ENCODE measurements at places on chromosomes 16 and 17.

DNA sequence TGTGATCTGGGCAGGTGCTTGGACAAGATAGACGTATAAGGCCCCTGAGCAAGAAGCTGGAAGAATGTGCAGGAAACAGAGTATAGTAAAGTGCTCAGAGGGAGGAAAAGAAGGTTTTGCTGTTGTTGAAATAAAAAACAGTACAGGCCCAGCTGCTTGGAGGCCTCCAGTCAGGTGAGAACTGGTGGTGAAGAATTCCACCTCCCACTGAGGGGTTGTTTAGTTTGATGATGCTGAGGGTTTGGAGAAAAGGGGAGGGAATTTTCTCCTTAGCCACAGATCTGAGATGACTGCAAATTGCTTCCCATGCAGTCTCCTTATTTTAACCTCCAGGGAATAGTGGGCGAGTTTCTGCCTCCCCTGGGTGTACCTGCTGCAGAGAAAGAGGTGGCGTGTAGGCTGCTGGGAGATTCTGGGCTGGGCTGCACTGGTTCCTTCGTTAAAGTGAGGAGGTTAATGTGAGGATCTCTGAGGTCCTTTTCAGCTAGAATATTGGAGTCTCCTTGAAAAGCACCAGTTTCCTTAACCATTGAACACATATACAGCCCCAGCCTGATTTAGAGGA, 25.8 kb downstream of the SMPD3 start:
- no peak for DNase-seq

DNA sequence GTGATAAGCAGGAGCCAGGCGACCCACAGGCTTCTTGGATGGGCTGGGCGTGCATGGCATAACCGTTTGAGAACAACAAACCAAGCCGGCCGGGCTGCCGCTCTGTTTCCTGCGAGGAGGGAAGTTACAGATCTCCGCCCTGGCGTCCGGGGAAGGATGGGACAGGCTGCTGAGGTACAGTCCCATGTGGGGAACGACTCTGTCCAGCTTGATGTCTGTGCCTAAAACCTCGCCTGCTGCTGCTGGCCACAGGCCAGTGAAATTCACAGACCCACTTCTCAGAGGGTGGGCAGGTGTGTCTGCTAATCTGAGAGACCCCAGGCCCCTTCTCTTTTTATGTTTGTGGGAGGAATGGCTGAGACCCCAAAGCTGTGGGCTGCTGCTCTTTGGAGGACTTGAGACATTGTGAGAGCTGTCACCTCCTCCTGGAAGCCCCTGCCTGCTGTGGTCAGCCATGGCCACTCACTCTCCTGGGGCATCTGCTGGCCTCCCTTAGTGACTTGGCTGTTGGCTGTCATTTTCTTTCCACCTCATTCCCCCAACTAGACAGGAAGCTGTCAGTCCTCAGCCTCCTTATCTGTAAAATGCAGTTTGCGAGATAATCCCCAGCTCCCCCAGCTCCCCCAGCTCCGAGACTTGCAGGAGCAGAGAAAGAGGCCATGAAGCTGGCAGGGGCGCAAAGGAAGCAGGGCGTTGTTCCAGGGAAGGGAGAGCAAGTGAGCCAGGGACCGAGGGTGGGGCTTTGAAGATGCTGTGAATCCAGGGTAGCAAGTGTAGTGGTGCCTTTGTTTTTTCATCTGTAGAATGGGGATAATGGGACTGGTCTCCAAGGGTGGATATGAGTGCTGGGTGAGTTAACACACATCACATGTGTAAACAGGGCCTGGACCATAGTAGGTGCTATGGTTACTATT, 51.0 kb downstream of the CMIP start:
- DNase-seq, result peak; percentile 70

- DNase-seq, result peak; percentile 86
Observed at GRCh38 chr17:82021107-82021899, 1.4 kb downstream of the CENPX start.

DNA sequence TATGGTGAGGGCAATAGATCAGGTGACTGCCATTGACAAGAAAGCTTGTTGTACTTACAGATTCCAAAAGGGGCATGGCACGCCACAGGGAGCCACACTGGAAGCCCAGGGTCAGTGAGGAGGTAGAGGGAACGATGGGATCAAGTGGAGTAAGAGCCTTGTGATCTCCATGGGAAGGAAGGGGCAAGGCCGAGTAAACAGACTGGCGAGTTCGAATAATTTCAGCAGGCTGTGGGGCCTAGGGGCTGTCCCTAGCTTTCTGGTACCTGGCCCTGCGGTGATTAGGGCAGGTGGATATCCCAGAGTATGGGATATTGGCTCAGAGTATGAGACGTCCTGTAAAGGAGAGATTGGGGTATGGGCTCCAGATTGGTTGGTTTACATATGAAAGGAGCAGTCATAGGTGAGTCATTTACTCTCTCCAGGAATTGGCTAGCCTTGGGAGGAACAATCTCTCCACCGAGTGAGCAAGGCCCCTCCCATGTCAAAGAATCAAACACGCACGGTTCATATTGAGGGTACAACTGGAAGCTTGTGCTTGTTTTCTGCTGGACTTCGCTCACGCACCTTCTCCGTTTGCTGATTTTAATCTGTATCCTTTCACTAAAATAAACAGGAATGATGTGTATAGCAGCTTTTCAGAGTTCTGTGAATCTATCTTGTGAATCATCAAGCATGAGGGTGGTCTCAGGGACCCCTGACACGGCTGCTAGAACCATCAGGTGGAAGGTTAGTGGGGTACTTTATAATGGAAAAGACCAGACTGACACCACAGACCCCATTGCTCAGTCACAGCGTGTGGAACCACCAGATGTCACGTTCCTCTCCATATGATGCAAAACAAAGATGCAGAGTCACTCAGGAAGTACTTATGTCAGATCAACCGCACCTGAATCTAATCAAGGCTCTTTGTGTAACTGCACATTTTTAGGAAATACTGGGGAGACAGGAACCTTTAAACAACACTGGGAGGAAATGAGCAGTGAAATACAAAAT, 27.9 kb downstream of the GABARAPL2 start:
- no peak for DNase-seq

GRCh38 chr17:15886804-15887203, 58.1 kb upstream of the ADORA2B start:
- DNase-seq, result no peak

DNA sequence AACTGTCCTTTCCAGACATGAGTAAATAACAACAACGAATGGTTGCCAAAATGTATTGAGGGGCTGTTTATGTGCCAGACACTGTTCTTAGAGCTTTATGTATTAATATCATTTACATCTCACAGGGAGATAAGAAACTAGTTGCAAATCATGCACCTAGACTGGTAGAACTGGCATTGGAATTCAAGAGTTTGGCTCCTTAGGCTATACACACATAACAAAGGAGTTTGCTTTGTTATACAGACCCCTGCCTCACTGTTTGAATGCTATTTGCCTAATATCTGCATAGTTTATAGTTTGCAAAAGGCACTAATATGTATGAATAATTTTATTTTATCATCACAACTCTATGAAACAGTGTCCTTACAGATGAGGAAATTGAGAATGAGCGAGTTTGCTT, 100.0 kb downstream of the FTO start:
- no peak for DNase-seq

DNA sequence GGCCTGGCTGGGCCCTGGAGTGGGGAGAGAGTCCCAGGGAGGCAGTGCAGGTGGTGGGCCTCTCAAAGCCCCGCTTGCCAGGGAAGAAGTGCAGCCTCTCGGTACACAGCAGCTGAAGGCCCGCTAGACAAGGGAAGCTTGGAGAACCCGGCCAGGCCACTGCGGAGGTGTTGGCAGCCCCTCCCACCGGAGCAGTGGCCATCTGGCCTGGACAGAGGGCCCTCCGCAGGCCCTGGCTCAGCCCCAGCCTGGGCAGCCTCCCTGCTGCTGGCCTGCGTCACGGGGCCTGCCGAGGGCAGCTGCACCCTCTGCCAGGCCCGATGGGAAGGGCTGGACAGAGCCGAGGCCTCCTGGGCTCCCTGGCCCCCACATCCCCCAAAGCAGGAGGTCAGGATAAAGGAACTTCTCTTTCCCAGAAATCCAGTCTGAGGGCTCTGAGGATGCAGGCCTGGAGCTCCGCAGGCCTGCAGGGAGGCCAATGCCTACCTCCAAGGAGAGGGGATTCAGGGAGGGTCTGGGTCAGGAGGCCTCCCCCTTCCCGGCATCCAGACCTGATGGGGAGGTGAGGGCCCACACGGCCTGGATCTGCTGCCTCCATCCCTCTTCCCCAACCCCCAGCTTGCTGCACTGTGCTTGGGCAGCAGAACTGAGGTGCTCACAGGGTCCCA, 4.3 kb downstream of the SPPL2C start:
- peak; percentile 49 for DNase-seq

DNA sequence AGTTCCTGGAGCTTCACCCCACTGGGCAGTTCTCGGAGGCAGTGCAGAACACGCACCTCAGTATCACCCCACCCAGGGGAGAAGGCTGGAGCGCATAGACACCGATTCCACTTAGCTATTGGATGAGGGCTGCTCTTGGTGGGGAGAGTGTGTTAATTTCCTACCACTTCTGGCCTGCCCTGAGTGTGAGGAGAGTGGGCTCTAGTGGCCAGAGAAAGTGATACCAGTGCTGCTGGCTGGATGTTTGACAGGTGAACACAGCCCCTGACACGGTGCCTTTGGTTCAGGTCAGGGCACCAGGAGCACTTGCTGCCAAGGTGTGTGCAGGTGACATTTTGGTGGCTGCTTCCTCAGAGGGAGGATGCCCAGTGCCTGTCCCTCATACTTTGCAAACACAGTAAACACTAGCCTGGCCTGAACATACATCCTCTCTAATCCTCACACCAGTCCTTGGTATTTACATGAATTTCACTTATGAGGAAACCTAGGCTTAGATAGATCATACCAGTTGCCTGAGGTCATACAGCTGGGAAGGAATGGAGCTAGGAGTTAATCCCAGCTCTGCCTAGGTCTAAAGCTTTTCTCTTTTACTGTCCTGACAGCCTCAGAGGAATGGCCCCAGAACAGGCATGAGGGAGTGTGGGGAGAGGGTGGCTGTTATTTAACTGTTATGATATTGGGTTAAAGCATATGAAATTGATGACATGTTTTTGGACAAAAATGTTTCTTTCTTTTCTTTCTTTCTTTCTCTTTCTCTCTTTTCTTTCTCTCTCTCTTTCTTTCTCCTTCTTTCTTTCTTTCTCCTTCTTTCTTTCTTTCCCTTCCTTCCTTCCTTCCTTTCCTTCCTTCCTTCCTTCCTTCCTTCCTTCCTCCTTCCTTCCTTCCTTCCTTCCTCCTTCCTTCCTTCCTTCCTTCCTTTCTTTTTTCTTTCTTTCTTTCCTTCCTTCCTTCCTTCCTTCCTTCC, 21.0 kb upstream of the ITGAX start:
- no peak for DNase-seq

DNA sequence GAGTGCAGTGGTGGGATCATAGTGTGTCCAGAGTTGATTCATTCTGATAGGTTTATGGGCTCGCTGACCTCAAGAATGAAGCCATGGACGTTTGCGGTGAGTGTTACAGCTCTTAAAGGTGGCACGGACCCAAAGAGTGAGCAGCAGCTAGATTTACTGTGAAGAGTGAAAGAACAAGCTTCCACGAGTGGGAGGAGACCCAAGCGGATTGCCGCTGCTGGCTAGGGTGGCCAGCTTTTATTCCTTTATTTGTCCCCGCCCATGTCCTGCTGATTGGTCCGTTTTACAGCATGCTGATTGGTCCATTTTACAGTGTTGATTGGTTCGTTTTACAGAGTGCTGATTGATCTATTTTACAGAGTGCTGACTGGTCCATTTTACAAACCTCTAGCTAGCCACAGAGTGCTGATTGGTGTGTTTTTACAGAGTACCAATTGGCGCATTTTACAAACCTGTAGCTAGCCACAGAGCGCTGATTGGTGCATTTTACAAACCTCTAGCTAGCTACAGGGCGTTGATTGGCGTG, 17.5 kb downstream of the CACNG4 start:
- DNase-seq, result no peak

GRCh38 chr17:74744714-74745547, 3.5 kb upstream of the NHERF1 start:
- peak; percentile 92 for DNase-seq

- DNase-seq, result no peak
Observed at GRCh38 chr16:23969468-23970297, 133.9 kb downstream of the PRKCB start.

DNA sequence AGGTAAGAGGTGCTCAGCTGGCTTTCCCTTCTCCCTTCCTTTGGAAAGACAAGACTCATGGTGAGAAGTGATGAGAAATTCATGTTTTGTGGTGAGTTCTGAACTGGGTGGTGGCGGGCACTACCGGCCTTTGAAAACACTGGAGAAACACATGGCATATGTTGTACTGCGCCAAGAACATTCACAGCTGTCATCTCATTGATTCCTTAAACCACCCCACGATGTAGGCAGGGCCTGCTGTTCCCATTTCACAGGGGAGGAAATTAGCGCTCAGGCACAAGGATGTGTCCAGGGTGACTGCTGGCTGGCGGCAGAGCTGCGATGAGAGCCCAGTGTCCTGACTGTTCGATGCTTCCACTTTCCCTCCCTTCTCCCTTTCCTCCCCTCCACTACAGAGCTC, 1.6 kb upstream of the DOC2B start:
- DNase-seq, result no peak

DNA sequence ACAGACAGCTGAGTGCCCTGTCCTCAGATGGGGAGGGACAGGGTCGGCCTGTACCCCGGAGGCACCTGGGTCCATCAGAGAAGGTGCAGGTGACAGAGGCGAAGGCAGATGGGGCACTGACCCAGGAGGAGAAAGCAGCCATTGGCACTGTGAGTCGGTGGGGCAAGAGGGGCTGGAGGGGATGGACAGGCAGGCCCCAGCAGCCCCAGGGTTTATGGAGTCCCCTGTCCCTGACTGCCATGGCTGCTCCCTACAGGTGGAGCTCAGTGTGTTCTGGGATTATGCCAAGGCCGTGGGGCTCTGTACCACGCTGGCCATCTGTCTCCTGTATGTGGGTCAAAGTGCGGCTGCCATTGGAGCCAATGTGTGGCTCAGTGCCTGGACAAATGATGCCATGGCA, 32.1 kb downstream of the ANKRD40 start:
- no peak for DNase-seq

- DNase-seq, result no peak
Observed at GRCh38 chr16:80594756-80595155, 54.0 kb downstream of the DYNLRB2 start.

DNA sequence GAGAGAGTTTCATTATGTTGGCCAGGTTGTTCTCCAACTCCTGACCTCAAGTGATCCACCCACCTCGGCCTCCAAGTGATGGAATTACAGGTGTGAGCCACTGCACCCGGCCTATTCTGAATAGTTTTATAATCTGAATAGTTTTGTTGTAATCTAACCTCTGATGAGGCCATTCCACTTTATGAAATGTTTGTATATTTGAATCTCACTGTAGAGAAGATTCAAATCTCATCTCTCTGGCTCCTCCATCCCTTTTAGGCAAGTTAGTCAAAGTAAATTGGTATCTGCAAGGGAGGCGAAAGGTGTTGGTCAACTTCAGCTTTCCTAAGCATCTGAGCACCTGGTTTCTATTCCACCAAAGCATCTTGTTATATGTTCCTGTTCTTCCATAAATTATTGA, 131.2 kb downstream of the BRIP1 start:
- DNase-seq, result no peak

All from left ventricle myocardium superior (tissue), 1 donor.